Stimulated activated CD4-positive, alpha-beta T cell treated with anti-CD3 and anti-CD28 coated beads, Interleukin-12 subunit alpha, Interleukin-12 subunit beta, amount 100 ng/mL, for 24 hours (primary cell): ENCODE measurements at places on chromosomes 12 and 14.

DNA sequence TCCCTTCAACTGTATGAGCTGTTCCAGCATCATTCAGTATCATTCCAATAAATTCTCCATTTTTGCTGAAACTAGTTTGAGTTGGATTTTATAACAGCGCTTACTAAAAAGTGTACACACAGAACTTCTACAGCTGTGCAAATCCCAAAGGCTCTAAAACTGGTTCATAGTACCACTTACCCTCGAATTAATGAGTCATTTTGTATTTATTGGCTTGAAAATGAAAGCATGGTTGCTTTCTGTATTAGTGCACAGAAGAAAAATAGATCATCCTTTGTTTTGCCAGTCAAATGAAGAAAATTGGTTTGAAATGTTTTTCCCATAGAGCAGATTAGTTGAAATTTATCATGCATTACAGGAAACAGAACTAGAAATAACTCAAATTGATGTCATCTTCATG is 268.3 kb upstream of the CPNE8 start:
- no peak for DNase-seq

- no peak for DNase-seq
Observed at GRCh38 chr14:20980906-20981305, 8.9 kb upstream of the METTL17 start.

- DNase-seq = no peak
Observed at GRCh38 chr14:102530828-102531478, 21.4 kb upstream of the ANKRD9 start.

GRCh38 chr12:14563046-14563445 is 4.6 kb downstream of the PLBD1 start:
- no peak for DNase-seq

GRCh38 chr14:32233260-32233659 is 30.2 kb upstream of the RNU6-8 start:
- no peak for DNase-seq

- no peak for DNase-seq
Observed at GRCh38 chr12:56237552-56237951, 7.7 kb downstream of the SLC39A5 start.

- DNase-seq = no peak
Observed at GRCh38 chr12:131640525-131640924, 70.4 kb upstream of the SFSWAP start.

DNA sequence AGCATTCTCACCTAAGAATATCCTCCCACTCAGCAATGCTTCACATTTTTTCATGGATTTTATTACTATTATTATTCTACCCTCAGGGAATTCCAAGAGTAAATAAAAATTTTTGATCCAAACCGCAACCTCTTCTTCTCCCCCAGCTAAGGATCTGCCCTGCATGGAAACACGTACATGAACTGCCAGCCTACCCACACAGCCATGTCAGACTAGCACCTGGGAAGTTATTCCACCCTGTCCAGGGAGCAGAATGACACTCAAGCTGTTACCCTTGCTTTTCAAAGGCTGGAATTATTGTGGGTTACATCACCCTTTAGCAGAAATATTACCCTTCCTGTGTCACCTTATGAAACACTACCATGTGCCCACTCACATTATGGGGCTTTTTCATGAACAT is 227.3 kb upstream of the USP15 start:
- no peak for DNase-seq

GRCh38 chr12:119363037-119363436 is 28.5 kb downstream of the CCDC60 start:
- DNase-seq = no peak

GRCh38 chr14:61334197-61334701 is 12.9 kb downstream of the PRKCH start:
- no peak for DNase-seq

GRCh38 chr12:50678650-50679365 is 85.1 kb upstream of the ATF1 start:
- no peak for DNase-seq

- no peak for DNase-seq
Observed at GRCh38 chr12:131442337-131442918, 268.5 kb upstream of the SFSWAP start.

GRCh38 chr12:38638401-38638800 is 267.0 kb downstream of the CPNE8 start:
- DNase-seq = no peak

DNA sequence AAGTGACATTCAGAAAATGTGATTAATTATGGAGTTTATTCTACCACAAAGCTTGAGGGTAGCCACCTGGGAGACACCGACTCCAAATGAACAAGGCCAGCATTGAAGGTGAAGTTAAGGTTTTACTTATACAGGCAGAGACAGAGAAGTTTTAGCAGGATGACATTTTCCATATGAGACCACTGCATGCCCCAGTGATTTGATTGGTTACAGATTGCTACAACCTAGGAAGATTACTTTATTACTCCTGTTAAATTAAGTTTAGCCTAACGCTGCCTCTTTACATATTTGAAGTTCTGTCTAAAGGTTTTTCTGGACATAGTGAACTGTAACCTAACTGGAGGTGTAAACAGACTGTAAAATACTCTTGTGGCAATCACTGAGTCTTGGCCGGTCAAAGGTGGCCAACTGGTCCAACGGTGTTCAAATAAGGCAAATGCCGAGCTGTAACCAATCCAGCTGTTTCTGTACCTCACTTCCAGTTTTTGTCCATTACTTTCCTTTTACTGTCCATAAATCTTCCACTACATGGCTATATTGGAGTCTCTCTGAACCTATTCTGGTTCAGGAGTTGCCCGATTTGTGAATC is 57.2 kb downstream of the RIN3 start:
- no peak for DNase-seq

DNA sequence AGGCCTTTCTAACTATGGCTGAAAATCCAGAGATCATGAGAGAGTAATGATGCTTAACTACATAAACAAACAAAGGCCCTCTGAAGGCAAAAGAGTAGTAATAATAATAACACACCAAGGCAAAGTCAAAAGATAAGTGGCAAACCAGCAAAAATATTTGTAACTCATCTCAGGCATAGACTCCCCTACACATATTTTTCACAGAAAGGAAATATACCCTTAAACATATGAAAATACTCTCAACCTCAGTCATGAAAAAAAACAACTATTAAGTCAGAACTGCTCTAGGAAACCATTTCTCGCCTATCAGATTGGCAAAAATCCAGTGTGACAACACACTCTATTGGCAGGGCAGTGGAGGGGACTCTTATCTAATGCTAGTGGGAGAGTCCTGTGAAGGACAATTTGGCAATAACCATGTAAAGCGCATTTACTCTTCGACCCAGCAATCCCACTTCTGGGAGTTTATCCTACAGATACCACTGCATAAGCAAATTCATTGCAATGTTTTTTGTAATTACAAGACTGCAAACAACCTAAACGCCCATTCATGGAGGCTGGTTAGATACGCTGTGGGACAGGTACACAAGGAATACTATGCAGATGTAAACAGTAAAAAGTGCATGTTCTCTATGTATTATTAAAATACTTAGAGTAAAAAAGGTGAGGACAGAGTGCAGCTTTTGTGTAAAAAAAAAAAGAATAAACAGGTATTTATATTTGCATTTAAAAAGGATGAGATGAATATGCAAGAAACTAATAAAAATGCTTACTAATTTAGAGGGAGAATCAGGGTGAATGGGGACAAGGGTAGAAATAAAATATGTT is 26.0 kb upstream of the IL22 start:
- no peak for DNase-seq

GRCh38 chr14:29603696-29604095 is 324.0 kb downstream of the PRKD1 start:
- no peak for DNase-seq

DNA sequence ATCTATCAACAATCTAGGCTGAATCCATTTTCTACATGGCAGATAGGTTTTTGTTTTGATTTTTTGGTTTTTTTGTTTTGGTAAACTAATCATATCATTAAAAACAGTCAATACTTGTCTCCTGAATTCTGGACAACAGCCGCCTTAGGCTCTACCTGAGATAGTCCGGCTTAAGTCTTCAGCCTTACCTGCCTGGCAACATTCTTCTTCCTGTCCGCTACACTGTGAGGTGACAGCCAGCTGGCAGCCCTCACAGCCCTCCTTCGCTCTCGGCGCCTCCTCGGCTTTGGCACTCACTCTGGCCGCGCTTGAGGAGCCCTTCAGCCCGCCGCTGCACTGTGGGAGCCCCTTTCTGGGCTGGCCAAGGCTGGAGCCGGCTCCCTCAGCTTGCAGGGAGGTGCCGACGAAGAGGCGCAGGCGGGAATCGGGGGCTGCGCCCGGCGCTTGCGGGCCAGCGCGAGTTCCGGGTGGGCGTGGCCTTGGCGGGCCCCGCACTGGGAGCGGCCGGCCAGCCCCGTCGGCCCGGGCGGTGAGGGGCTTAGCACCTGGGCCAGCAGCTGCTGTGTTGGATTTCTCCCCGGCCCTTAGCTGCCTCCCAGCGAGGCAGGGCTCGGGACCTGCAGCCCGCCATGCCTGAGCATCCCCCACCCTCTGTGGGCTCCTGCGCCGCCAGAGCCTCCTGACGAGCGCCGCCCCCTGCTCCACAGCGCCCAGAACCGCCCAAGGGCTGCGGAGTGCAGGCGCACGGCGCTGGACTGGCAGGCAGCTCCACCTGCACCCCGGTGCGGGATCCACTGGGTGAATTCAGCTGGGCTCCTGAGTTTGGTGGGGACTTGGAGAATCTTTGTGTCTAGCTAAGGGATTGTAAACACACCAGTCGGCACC is 49.0 kb downstream of the MDGA2 start:
- DNase-seq = no peak

DNA sequence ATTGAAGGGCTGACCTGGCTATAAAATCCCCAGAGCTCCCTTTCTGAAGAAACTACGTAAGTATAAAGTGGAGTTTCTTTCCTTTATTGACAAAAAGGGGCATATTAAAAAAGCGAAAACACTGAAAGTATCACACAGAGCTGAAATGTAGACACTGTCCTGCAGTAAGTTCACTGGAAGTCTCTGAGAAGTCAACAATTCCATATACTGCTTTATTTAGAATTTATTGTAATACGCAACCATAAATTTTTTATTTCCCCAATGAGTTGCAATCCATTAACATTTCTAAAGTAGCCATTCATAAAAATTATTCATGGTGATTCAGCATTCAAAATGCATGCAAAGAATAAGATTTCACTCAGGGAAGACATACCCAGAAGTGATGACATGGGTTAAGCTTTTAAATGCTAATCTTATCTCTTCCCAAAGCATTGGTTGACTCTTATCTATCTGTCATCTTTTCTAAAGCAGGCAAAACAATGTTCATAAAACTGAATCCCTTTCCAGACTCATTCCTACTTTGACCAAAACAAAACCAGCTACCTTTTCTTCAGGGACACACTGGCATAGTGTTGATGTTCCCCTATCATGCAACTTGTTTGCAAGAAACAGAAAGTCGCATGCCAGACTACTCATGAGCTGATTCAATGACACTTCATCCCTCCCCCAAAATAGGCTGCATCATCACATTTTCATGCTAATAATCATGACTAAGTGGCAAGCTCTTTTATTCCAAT is 17.3 kb downstream of the KITLG start:
- no peak for DNase-seq

GRCh38 chr12:109695961-109696461 is 17.6 kb upstream of the FAM222A start:
- DNase-seq = no peak

DNA sequence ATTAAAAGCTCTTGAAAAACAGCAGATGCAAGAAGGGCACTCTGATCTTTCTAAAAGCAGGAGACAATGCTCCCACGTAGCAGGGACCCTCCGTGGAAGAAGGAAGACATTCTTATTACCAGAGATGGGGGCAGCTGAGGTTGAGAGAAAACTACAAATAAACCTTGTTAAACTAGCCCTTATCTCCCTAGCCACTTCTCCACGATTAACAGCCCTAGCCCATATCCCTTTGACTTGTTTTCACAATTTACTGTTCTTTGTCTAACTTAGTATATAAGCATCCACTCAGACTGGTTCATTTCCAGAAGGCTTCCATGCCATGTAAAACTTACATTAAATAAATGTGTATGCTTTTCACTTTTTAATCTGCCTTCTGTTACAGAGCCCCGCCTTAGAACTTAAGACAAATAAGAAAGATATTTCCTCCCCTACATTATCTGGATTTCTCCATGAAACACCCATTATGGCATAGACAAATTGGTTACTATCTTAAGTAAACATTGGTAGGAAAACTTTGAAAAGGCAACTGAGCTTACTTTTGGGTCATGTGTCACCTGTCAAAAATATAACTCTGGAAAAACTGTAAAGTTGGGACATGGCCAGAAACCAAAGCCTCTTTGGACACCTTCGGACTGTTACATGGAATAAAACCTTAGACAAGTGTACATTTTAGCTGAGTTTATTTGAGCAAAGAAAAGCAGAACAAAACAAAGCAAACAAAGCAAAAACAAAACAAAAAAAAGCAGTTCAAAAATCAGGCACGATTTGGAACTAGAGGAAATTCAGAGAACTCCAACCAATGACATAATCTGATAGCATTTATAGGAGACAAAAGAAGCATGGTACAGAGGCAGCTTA is 4.9 kb upstream of the RNASE1 start:
- DNase-seq = no peak

DNA sequence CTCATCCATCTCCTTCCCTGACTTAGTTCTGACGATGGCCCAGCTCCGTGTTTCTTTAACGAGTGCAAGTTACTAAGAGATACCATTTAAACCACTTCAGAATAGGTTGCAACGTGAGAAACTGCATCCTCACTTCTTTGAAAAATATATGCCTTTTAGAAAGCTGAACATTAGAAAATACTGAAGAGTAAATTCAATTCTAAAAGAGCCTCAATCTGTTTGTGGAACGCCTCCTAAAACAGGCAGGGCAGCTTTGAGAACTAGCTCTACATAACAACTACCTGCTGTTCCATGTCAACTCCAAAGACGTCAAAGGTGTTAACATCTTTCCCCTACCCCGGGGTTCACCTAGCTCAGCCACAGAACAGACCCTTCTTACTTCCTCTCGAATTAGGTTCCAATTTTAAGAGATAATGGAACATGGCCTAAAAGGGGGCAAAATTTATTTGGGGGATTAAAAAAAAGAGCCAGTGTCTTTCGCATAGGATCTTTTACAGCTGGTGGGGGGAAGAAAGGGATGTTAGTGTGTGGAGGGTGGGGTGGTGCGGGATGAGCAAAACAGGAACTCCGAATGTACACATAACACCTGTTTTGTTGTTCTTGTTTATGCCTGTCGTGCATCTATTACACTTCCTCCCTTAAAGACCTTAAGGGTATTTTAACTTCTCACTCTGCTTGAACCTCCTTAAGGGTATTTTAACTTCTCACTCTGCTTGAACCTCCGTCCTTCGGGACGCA is 3.3 kb downstream of the BHLHE41 start:
- DNase-seq = no peak

- no peak for DNase-seq
Observed at GRCh38 chr14:25056688-25057078, 6.7 kb upstream of the STXBP6 start.

- no peak for DNase-seq
Observed at GRCh38 chr14:97253756-97254155, 456.6 kb downstream of the VRK1 start.

GRCh38 chr12:109844091-109844490 is 10.9 kb upstream of the TRPV4 start:
- no peak for DNase-seq

DNA sequence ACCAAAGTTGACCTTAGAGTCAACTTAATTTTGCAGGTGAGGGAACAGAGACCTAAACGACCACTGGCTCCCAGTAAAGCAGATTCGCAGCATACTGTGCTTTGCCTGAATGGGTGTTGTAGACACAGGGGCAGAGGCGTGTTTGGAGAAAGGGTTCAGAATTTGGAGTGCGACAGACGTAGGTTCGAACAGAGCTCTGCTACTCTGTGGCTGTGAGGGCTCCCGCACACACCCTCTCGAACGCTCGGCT is 243 bp upstream of the TOMM20L start:
- DNase-seq = no peak
